LHCN-M2 (cell line): ENCODE measurements at places on chromosomes 12 and 14. TPM values are rescaled to one million over a fixed set of nuclear protein-coding genes. Genes with fewer than 3 reads are reported as not detected.

- no peak for DNase-seq
These were observed 6.8 kb upstream of the AEBP2 start for GRCh38 chr12:19432309-19433170.

DNA sequence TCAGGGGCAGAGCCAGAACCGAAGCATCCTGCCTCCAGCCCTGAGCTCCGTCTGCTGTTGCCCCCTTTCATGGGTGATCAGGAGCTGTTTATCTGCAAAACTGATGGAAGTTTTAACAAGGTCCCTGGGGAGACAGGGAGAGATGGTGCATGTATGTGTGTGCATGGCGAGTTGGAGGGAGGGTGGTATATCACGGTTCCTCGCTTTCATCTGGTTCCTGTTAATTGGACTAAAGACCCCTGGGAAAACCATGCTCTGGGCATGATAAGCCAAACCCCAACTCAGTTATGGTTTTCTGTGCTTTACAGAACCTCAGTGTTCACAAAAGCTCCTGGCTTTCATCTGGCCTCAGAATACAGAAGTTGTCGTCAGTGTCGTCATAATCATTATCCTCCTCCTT lies 133.6 kb downstream of the KSR2 start:
- no peak for DNase-seq

DNA sequence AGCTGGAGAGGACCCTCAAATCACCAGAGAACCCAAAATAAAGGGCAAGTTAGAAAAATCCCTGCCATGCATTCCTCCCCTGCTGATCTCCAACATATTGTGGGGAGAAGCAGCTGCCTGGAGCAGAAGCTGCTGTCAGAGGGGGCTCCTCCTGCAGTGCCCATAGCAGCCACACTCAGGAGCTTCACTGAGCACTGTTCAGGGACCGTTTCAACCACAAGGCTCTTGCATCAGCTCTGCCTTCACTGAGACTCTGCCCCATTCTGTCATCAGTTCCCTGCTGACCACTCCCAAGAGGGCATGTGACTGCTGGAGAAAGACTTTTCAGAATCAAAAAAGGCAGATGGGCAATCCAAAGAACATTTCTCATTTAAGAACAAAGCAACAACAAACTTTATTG lies 392.7 kb downstream of the GALC start:
- no peak for DNase-seq

- no peak for DNase-seq
These were observed 26.7 kb upstream of the SFSWAP start for GRCh38 chr12:131684015-131684725.

DNA sequence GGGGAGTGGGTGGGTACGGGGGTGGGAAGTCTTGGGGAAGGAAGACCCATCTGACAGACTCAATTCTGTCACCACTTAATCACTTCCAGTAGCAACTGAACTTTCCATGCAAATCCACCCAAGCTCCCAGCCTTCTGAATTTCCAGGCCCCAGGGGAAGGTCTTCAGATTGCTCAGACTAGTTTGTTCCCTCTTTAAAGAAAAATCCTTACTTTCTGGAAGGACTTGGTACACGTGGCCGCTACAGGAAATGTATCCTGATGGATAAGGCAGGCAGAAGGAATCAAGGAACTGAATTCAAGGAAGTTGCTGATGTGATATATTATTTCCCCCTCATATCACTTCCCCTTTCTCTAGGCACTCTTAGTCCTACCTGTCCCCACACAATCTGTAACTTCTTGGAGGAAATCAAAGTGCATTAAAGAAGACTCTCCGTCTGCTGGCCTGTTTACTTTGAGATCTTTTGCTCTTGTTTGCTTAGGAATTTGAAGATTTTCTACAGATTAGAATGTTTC lies 6.4 kb downstream of the NFKBIA start:
- DNase-seq = no peak

DNA sequence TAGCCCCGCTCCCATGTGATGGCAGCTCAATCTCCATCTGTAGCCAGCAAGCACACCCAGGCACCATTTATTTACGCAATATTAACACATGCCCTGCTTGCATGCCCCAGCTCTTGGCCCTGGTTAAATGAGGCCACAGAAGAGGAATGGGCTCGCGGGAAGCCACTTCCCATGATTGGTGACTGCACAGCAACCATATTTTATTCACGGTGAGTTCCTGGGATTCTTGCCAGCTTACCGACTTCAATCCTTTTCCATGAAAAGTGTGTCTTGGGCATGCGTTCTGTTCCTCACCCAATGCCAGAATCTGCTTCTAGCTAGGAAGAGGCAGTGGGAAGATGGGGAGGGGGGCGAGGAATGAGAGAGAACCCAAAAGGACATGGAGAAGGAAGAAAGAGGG lies 54.7 kb downstream of the PITPNM2 start:
- no peak for DNase-seq

GRCh38 chr14:59363531-59364226 lies 101.5 kb downstream of the GPR135 start:
- DNase-seq = peak; percentile 49

DNA sequence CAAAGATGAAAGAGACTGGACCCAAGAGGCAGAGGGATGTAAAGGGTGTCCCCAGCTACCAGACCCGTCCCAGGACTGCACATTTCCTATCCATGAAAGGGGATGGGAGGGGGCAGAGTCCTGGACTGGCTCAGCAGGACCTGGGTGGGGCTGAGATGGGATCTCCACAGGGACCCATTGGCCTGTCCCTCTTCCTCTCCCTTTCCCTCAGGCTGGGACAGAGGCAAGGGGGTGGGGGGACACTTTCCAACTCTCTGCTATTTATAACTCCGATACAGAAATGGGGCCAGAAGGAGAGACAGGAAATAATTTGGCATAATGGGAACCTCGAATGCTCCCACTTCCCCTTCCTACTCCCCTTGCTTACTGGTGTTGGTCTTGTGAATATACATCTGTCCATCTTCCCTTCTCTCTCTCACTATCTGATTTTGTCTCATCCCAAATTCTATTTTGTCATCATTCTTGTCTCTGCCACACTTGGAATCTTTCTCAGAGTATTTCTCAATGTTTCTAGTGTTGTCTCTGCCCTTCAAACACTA lies 1.1 kb upstream of the ITGA7 start:
- no peak for DNase-seq

DNA sequence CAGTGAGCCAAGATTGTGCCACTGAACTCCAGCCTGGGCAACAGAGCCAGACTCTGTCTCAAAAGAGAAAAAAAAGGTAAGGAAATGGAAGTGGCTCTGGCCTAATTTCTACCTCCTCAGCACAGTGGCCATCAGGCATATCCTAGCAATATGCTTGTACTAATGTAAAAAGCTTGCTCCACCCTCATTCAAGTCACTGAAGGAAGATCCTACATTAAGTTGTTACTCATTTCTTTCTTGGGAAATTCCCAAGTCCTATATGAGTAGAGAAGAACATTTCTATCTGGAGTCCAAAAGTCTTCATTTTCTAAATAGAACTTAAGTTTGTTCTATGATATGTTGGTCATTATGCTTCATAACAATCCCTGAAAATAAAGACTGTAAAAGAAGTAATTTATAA lies 67.3 kb upstream of the HOXC13 start:
- DNase-seq = no peak

DNA sequence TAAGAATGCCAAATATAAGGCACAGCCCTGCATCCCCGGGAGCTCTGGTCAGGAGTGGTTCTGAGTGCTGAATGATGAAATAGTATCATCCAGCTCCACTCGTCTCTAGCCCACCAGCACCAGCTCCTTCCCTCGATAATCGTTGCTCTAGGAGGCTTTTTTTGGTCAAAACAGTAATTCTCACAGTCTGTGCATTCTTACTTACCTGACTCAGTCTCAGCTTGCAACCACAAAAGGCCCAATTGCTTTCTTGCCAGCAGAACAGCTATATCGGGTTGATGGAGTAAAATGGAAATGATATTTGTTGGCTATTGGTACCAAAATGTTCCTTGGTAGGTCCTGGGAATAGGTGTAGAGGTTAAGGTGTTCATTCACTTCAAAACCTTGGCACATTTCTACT lies 94.8 kb downstream of the BMP4 start:
- no peak for DNase-seq

GRCh38 chr12:52720365-52720886 lies 17.1 kb upstream of the KRT77 start:
- DNase-seq = no peak

GRCh38 chr12:66024949-66025348 lies 105.6 kb downstream of the LLPH start:
- DNase-seq = no peak

DNA sequence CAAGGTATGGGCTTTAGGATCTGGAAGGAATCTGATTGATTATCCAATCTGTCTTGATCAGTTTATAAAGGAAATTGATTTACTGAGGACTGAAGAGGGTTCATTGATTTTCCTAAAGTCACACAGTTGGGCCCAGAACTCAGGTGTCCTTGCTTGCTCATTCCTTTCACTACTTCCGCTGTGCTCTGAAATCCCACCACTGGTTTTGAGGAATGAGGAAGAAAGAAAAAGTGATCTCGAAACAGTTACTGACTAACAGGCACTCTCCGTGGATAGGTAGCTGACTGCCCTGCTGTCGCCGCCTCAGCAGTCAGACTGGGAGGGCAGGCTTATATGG lies at the start of gene FITM1:
Gene FITM1, plus strand, starts transcription at position 280 of the 337 bp plus-strand sequence. CDS start 905 bp downstream, outside the sequence.
- DNase-seq = no peak

DNA sequence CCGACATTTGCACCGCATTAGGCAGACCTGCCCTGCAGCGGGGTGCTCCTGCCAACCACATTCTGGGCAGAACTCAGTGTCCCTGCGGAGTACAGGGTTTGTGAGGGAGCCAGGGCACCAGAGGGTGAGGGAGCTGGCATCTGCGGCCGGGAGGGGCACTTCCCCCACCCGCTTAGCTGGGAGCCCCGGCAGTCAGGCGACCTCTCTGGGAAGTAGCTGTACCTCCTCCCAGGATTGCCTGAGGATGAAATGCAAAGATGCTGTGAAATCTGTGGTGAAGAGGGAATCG lies 58.6 kb downstream of the ANKRD9 start:
- no peak for DNase-seq

GRCh38 chr12:16610743-16611142 lies 4.8 kb upstream of the LMO3 start:
- DNase-seq = no peak

The WSCD2 gene
- total RNA-seq = not detected in 2 replicates

The RASSF8 gene
- total RNA-seq = 24.1 and 26.6 TPM in 2 replicates

The SERPINA9 gene
- 0.32 TPM in 1 of 2 replicates, not detected in the other for total RNA-seq

The LRRK2 gene
- total RNA-seq = 1.4 TPM in 2 replicates

The RPS6KL1 gene
- total RNA-seq = 0.80 and 1.9 TPM in 2 replicates

The OLR1 gene
- not detected in 2 replicates for total RNA-seq

The SLCO1A2 gene
- 0.06 and 0.29 TPM in 2 replicates for total RNA-seq

The OR4K15 gene
- total RNA-seq = not detected in 2 replicates

The NTN4 gene
- total RNA-seq = 17.6 and 19.0 TPM in 2 replicates

The WASHC3 gene
- total RNA-seq = 67.2 and 96.4 TPM in 2 replicates

The CIROP gene
- total RNA-seq = not detected in 2 replicates

The B4GALNT1 gene
- total RNA-seq = 2.8 and 4.9 TPM in 2 replicates

The STYK1 gene
- 1.7 and 2.1 TPM in 2 replicates for total RNA-seq
